ENCODE measurements at places on chromosomes 2 and 18.

- DNase-seq = no peak
Observed at GRCh38 chr2:232541195-232541960, 1.9 kb downstream of the CHRNG start.

DNA sequence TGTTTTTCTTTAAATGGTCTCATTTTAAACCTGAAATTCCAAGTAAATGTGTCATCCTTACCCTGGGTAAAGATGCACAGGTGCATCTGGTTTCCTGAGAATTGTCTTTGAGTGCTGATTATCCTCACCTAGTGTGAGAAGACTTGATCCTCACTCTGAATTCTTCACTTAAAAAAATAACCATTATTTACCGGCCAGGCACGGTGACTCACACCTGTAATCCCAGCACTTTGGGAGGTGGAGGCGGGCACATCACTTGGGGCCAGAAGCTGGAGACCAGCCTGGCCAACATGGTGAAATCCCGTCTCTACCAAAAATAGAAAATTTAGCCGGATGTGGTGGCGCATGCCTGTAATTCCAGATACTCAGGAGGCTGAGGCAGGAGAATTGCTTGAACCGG, 9.9 kb upstream of the WNT6 start:
- DNase-seq = no peak

DNA sequence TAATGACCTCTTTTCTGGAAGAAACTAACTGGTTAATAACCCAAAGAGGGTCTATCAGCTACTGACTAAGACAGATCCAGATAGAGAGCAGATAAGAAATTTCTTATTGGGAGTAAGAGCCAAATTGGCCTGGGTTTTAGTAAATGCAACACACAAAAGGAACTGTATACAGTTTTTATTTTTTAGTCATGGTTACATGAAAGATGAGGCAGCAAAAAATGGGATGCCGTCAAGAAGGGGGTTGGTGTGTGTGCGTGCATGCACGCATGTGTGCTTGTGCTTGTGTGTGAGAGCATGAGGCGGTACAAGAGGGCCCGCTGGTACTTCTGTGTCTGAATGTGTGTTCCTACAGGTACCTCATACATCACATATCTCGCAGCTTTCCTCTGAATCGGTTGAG, 466.2 kb upstream of the HNRNPA3 start:
- no peak for DNase-seq

GRCh38 chr2:201126308-201127151, 10.6 kb downstream of the CFLAR start:
- no peak for DNase-seq

GRCh38 chr2:27122791-27123190, 824 bp upstream of the ABHD1 start:
- no peak for DNase-seq

DNA sequence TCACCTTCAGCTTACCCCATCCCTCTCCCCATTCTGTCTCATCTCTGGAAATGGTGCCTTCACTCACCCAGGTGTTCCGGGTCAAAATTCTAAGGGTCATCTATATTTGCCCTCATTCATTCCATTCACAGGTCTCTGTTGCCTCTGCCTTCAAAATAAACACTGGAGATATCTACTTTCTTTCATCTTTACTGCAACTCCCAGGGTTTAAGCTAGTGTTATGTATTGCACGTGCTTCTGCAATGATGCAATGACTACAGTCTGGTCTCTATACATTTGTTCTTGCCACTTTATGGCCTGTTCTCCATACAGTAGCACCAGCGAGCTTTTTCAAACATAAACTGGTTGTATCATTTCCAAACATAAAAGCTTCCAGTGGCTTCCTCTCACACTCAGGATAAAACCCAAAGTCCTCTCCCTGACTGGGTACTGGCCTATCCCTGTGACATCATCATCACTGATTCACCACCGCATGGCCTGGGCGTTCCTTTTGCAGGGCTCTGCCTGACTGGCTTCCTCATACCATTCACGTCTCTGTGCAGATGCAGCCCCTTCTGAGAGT, 14.3 kb downstream of the DSG2 start:
- no peak for DNase-seq

DNA sequence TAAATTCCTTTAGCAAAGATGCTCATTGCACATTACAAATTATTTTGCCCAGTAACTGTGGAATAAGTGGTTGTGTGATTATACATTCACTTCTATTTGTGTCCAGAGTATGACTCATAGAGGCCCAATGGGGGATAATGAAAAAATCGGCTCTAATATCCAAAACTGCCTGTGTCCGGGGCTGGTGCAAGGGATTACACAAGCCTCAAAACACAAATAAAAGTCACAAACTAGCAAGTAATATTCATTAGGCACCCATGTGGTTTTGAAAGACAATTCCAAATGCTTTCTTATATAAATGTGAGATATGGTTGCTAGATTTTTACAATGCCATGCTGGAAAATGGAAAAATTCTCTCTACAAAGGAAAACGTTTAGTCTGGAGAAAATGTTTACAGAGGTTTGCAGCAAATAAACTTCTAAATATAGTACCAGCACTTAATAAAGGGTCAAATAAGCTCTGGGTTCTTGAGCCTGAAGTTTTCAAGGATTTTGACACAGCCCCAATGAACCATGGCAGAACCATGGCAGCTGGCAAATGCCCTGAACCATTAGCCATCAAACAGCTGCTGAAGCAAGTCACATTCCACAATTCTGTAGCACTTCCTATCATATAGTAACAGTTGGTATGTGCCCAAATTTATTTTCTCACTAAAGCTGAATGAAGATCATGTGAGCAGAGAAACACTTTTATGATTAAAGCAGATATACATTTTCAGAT, 40.5 kb downstream of the IRS1 start:
- DNase-seq = no peak

DNA sequence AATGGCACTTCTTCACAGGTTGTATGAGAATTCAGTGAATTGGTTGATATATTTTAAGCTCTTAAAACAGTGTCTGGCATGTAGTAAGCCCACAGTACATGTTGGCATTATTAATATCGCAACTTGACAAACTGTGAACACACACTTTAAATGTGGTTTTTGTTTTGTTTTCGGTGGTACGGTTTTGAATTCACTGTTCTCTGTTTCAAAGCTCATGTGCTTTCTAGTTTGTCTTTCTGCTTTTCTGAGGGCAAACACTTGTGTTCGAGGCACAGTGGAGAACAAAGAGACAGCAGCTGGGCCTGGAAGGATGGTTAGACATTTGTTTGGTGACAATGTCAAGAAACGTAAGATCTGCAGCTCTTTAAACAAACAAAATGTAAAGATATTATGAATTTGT, 276.5 kb upstream of the MC4R start:
- no peak for DNase-seq

- DNase-seq = peak; percentile 30
Observed at GRCh38 chr2:232894746-232895145, 24.7 kb downstream of the SNORC start.

GRCh38 chr2:2843969-2844548, 513.0 kb upstream of the MYT1L start:
- DNase-seq = no peak

- DNase-seq = no peak
Observed at GRCh38 chr2:108635630-108636354, 83.5 kb upstream of the RANBP2 start.

DNA sequence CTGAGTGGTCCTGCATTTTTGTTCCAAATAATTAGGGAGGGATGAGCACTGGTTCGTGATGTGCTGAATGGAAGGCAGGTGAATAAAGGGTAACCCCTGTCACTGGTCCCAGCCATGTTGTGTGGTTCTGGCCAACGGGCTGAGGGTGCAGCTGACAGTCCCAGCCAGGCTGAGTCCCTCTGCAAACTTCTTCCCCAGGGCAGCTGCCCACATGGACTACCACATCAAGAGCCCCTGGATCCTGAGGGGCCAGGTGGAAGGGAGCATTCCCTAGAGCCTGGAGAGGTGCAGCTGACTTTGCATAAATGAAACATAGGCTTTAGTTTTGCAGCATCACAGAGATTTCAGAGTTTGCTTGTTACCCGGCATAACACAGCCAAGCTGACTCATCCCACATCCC, 219.8 kb upstream of the MYT1L start:
- DNase-seq = no peak

DNA sequence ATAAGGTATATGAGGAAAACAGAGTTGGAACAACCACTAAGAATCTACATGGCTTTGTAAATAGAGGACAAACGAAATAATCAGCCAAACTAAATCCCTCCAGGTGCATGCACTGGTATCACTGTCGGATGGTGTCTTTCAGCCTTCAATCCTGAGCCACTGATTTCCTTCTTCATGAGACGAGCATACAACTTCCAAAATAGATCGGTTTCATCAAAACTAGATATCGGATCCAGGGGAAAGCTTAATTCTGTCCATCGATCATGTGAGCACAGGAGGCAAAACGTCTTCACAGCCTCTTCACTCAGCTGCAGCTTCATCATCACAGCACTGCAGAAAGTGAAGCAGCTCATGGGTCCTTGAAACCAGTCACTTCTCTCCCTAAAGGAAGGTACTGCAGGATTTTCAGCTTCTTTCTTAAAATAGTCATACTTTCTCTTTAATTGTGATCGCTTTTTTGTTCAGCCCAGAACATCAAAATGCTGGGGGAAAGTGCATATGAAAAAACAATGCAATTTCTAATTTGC, 80.5 kb downstream of the DTNB start:
- DNase-seq = no peak

- no peak for DNase-seq
Observed at GRCh38 chr18:67408240-67408639, 108.3 kb downstream of the DSEL start.

GRCh38 chr2:169768262-169768995, 30.2 kb upstream of the SSB start:
- peak; percentile 71 for DNase-seq

- DNase-seq = no peak
Observed at GRCh38 chr2:27294928-27295327, 12.7 kb downstream of the TRIM54 start.

GRCh38 chr2:28681158-28681571, 70.5 kb upstream of the PPP1CB start:
- DNase-seq = no peak

- DNase-seq = no peak
Observed at GRCh38 chr2:237723602-237724001, 75.0 kb upstream of the RBM44 start.

- no peak for DNase-seq
Observed at GRCh38 chr2:34159901-34160300, 560.8 kb upstream of the FAM98A start.

- DNase-seq = no peak
Observed at GRCh38 chr2:235330775-235331451, 162.9 kb upstream of the AGAP1 start.

DNA sequence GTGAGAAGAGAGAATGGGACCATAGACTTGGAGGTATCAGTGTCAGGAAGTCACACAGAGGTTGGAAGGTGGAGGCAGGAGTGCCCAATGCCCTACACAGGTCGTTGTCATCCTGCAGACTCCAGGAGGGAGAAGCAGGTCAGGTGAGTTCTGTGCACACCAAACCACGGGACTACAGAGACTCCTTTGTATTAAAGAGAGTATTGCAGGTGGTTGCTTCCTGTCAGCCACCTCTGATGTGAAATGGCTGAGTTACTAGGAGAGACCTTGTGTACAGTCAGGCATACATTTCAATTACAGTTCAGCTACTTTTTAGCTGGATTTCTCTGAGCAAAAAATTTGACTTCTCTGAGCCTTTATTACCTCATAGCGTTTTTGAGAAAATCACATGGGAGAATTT, 51.6 kb downstream of the SPP2 start:
- DNase-seq = no peak

GRCh38 chr2:70173520-70173919, 17.3 kb downstream of the C2orf42 start:
- DNase-seq = no peak

DNA sequence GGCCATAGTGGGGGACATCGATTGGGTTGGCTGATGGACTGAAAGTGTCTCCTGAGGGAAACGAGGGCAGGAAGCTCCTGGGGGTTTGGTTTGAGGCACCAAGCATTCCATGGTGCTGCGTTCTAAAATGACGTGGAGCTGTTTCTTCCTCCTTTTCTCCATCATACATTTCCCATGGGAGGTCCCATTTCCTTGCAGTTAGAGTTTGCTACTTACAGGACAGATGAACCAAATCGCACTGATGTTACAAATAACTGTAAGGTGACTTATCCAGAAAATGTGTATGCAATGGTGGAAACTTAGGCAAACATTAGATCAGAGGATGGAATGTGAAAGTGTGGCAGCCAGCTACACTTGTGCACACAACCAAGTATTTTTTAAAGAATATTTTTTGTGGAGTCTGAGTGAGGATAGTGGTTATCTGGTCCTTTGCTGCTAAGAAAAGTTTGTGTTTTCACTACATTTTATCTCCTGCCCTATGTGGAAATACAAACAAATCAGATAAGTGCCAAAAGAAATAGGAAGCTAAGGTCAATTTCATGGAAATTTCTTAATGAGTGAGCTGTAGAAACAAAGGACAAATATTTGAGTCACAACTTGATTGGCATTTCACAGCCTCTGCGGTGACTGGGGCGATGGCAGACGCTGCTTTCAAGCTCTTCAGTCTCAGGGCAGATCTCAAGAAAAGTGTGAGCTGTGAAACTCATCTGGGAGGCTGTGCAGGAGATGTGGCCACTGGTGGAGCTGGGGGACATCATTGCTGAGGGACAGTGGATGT, 256.2 kb downstream of the TSN start:
- no peak for DNase-seq

DNA sequence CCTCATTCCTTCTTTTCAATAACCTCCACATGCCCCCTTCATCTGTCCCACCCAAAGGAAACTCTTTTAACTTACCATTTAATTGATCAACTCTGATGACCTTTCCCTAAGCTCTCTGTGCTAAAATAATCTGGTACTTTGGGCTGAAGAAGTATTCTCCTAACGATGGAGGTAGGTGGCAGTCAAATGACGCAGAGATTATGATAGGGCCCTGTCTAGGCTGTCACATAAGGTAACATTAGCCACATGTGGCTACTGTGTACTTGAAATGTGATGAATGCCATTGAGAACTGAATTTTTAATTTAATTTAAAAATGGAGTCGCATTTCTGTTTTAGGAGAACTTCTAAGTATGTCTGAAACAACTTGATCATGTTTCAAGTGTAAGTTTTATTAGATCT, 140.5 kb upstream of the TNP1 start:
- DNase-seq = no peak

GRCh38 chr2:60502144-60502543, 51.3 kb downstream of the BCL11A start:
- DNase-seq = no peak
